ENCODE measurements at places on chromosomes 12 and 14.

GRCh38 chr12:39123580-39124253 lies 218.3 kb upstream of the CPNE8 start:
- no peak for DNase-seq

GRCh38 chr12:93019975-93020630 lies 91.0 kb upstream of the EEA1 start:
- DNase-seq, result no peak

GRCh38 chr14:28782301-28782700 lies 15.7 kb downstream of the FOXG1 start:
- no peak for DNase-seq

GRCh38 chr12:124913474-124914391 lies 717 bp downstream of the UBC start:
- peak; percentile 80 for DNase-seq

GRCh38 chr12:5064913-5065490 lies 21.3 kb downstream of the KCNA5 start:
- DNase-seq, result no peak

DNA sequence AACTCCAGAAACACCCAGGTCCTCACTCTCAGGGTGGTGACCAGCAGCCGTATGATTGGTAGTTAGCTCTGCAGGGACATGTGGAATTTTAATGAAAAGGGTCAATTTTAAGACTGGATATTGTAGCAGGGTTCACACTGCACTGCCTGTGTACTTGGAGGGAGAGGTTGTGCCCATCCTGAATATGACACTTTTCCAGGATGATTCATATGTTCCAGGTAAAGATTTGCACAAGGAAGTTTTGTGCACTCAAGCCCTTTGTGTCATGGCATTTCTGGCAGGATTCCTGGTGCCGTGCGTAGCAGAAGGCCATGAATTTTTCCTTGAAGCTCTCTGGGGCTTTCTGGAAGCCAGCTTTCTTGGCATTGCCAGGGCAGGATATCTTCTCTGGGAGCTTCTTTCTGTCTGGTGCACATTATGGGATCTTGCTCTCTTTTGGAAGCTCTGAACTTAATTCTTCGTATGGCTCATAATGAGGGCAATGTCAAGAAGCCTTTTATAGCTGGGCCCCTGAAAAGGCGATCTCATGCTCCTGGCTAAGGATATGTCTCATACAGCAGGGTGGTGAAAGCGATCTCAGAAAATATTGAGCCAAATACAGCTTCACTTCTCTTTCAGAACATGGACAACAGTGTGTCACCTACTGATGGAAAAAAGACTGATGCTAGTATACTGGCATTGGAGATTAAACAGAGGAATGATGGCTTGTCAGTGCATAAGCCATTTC lies 1133.9 kb downstream of the AACS start:
- DNase-seq, result no peak
